ENCODE measurements at places on chromosomes 3 and 15.

DNA sequence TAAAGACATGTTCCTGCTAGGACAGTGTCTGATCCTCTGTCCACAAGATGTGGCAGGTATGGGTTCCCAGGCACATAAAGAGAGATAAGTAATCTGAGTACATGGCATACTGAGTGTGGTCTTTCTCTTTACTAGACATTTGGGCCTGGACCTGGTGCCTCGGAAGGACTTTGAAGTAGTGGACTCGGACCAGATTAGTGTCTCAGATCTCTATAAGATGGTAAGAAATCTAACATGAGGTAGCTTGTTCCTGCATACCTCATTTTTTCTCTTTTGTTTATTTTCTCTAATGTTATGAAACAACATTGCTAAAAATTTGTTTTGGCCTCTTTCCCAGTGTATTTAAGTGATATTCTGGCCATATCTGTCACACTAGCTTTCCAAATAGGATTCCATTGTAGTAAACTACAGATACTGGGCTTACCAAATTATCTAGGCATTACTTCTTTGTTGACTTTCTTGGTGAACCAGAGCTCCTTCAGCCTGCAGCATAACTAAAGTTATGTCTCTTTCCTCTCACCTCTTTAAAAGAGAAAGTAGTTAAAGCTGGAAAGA is 309.8 kb upstream of the MANF start:
- no peak for DNase-seq

DNA sequence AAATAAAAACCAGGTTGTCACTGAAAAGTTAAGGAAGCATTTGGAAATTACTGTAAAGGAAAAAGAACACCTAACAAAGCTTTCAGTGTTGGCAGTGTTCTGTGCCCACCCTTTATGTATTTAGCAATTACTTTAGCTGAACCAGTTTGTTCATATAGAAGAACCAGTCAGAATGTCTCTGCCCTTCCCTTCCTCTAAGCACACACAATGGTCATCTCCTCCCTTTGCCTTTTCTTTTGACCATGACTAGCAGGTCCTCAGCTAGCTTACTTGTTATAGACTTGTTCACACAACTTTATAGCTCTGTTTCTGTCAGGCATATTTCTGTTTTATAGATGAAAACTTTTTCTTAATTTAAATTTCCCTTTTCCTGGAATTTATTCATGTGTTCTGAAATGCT is 59.6 kb downstream of the AKAP13 start:
- no peak for DNase-seq

- DNase-seq, result no peak
Measured at GRCh38 chr3:188488801-188489200, 334.8 kb downstream of the LPP start.

GRCh38 chr3:156620260-156620659 is 54.1 kb upstream of the TIPARP start:
- DNase-seq, result no peak

DNA sequence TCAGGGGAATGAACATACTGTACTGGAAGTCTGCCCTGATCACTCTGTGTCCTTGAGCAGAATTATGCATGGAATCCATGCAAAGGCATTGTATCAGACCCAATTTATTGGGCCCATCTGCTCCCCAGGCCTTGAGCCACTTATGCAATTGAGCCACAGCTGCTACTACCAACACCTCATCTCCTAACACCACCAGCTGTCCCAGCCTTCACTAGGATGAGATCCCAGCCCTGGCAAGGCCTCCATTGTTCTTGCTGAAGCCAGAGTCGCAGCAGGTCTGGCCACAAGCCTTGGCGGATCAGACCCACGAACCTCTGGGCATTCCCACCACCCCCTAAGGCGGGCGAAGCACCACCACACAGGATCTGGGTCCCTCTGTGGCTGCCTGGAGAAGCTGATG is 9.2 kb upstream of the NME9 start:
- DNase-seq, result no peak

DNA sequence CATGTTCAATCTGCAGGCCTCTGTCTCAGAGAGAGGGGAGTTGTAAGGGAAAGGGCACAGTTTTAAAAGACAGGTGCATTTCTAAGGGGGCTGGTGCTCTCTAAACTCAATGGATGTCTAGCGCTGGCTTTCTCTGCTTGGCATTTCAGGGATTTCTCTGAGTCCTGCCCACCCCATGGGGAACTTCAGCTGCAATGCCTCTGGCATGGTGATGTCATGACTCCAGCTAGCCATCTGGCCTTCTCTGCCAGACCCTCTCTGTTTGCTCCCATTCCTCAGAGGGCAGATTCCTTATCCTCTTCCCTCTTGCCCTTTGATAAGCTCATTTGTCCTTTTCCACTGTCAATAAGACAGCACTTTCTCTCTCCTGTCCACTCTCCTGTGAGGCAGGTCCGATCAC is 40.8 kb downstream of the RPLP1 start:
- DNase-seq, result no peak

GRCh38 chr3:188051801-188052168 is 102.2 kb upstream of the LPP start:
- no peak for DNase-seq

DNA sequence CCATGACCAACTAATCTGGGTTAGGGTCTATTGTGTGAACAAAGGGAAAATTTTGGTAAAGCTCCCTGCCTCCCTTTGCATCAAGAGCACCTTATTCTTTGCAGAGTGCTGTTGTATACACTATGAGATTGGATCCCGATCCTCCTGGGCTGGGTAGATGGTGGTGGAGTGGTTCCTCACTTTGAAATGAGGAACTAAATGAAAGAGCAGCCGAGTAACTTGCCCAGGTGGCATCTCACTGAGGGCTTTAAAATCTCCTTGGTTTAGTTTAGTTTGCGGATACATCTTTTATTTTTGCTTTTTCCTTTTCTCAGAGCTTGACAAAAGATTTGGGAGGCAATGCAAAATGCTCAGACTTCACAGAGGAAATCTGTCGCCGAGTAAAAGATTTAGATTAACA is 19.4 kb downstream of the IDH3A start:
- no peak for DNase-seq

DNA sequence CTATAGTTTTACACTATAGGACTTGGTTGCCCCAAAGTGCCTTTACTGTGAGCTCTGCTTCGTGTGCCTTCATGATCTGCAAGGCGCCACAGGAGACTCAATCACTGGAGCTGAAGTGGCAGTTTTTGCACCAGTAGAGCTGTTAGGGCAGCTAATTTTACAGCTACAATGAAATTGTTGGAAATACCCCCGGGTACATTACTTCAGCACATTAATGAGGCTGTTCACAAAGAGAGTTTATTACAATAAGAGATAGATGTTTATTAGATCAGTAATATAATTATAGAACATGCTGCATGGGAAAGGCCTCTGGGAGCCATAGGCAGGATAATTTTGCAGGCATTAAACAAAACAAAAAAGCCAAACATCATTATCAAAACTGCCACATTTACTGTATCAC is 231.1 kb downstream of the CTNNB1 start:
- DNase-seq, result no peak

Data from activated T-helper 1 cell treated with Interleukin-2 at 50 U/mL for 16 hours (primary cell).